ENCODE measurements at places on chromosomes 13 and 19.

- DNase-seq = no peak
Measured at GRCh38 chr19:45356760-45357444, 13.5 kb downstream of the ERCC2 start.

DNA sequence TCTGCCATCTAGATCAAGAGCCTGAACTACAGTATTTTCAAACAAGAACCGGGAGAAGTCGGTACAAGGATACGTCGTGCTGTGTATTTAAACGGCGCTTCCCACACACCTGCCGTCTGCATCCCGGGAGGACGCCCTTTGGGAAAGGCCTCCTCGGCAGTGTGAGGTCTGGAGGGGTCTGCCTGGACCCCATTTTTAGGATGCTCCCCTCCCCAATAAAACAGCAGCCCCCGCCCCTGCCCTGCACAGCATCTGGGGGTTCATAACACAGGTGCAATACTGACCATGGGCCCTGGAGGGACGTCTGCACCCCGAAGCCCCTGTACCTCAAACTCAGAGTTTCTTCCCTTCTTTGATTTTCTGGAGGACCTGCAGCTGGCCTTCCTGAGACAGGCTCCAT is 4.1 kb upstream of the C13orf46 start:
- no peak for DNase-seq

- no peak for DNase-seq
Measured at GRCh38 chr13:33401238-33401637, 115.7 kb upstream of the STARD13 start.

DNA sequence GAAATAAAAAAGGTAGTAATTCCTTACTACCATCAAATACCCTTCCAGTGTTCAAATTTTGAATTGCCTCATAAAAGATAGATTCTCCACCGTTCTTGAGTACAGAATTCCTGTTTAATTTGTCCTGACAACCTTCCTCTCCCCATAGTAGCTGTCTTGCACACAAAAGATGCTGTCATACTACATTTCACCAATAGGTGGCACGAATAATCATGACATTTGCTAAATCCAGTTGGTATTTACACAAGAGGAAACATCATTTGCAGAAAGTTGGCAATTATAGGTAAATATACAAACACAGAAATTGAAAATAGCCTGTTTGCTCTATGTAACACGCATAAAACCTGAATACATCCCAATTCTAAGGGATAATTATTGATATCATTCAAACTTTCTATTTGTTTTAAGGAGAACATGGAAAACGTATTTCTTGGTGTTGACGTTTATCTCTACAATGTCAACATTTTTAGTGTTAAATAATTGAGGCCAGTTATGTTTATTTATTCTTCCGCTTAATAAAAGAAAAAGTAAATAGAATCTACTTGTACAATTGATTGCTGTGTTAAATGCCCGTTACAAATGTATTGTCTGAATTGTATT is 58.3 kb upstream of the CLDN10 start:
- DNase-seq = no peak

- DNase-seq = no peak
Measured at GRCh38 chr13:90068658-90069057, 1278.8 kb upstream of the MIR17HG start.

DNA sequence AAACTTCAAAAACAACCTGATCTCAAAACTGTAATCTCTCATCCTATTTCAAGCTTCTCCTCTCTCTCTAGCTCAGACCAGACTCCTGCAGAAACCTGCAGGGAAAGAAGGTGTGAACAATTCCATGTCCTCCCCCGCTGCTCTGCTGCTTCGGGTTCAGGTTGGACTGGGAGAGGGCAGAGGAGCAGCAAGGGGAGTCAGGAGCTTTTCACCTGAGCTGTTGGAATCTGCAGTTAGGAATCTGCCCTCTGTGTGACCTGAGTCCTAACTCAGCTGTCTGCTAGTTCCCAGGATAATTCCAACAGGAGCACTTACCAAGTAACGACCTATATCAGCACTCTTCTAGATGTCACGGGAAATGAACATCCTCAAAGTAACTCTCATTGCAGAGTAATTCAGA is 118.3 kb downstream of the DNAJC15 start:
- DNase-seq = no peak

GRCh38 chr13:94858856-94859255 is 146.5 kb upstream of the SOX21 start:
- no peak for DNase-seq

GRCh38 chr13:32893176-32893575 is 123.0 kb upstream of the KL start:
- DNase-seq = no peak

DNA sequence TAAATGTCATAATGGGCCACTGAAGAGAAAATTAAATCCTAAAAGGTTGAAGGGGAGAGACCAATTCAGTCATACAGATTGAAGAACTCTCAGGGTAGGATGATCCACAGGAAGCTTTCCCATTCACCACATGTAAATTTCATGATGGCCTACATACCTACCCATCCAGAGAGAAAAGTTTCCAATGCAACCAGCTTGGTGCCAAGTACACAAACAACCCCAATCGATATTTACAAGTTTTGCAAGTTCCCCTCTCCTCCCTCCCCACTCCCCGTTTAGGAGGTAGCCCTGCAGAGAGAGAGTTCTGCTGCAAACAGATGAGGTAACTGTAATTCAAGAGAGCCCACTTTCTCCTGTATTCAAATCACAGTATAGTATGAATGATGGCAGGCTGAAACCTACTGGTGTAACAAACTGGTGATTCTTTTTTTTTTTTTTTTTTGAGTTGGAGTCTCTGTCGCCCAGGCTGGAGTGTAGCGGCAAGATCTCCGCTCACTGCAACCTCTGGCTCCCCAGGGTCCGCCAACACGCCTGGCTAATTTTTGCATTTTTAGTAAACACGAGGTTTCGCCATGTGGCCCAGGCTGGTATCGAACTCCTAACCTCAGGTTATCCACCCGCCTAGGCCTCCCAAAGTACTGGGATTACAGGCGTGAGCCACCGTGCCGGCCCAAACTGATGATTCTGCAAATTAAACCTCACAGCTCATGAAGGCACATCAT is 14.4 kb downstream of the FOXO1 start:
- no peak for DNase-seq

- DNase-seq = no peak
Measured at GRCh38 chr19:17570791-17571190, 15.3 kb downstream of the COLGALT1 start.

GRCh38 chr19:18307271-18307681 is 15.6 kb downstream of the LSM4 start:
- peak; percentile 21 for DNase-seq

DNA sequence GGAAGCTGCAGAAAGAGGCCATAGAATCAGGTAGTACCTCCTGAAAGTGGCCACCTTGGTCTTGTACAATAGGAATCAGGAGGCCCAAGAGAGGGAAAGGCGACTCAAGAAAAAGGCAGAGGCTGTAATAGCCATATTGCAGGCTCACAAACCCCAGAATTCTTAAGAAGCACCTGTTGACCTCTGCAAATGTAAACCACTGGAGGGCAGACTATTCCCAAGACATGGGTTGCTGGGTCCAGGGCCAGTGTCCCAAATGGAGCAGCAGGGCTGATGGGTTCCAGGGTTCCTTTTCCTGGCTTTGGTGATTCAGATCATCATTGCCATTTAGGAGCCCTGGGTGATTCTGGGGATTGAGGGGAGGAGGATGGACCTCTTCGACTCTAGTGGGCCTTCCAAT is 167.6 kb downstream of the B3GLCT start:
- no peak for DNase-seq

- DNase-seq = no peak
Measured at GRCh38 chr13:61654481-61654880, 238.8 kb upstream of the PCDH20 start.

DNA sequence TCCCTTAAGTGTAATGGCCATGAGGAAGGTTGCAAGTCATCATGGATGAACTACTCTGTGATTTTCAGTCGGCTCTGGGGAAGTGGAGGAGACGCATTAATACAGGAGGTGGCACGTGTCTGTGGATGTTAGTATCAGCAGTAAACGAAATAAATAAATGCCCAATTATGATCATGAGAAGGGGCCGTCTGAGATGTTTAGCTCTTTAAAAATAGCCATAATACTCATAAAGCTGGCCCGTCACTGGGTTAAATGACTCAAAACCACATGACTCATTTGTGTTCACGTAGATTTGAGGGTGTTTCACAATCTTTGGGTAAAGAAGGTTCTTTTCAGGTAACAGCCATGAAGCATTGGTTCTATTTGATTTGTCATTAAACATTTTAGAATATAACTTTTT is 620.6 kb downstream of the GPC6 start:
- no peak for DNase-seq

DNA sequence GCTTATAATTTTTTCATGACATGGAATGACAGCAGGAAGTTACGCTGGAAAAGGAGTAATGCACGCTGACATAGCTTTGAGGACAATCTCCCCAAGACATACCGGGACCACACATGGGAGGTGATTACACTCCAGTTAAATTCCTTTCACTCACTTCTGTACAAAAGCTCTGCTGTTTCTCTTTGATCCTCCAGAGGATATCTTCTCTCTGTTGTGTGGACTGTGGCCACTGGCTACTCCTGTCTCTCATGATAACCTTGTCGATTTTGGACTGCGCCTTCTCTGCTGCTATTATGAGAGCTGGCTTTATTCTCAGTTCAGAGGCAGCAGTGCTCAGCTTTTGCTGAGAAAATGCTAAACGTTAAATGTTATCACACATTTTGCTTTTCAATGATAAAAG is 464.6 kb downstream of the FGF9 start:
- DNase-seq = no peak

DNA sequence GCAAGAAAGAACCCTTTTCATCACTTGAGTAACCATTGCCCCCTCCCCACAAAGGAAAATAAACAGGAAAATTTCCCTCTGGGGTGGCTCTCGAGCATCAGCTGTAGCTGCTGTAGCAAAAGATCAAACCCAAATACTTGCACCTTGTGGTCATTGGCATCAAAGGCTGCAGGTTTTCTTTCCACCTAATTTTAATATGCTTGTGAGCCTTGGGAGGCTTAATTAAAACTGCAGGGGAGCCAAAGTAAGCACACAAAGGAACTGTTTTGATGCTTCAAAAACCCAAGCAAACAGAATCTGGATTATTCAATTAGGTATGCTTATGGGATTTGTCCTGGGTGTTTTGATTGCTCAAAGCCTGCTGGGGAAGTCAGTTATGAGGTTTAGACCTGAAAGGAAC is 119.5 kb downstream of the SHISA2 start:
- DNase-seq = no peak

- no peak for DNase-seq
Measured at GRCh38 chr19:11338569-11339253, 746 bp downstream of the RAB3D start.

DNA sequence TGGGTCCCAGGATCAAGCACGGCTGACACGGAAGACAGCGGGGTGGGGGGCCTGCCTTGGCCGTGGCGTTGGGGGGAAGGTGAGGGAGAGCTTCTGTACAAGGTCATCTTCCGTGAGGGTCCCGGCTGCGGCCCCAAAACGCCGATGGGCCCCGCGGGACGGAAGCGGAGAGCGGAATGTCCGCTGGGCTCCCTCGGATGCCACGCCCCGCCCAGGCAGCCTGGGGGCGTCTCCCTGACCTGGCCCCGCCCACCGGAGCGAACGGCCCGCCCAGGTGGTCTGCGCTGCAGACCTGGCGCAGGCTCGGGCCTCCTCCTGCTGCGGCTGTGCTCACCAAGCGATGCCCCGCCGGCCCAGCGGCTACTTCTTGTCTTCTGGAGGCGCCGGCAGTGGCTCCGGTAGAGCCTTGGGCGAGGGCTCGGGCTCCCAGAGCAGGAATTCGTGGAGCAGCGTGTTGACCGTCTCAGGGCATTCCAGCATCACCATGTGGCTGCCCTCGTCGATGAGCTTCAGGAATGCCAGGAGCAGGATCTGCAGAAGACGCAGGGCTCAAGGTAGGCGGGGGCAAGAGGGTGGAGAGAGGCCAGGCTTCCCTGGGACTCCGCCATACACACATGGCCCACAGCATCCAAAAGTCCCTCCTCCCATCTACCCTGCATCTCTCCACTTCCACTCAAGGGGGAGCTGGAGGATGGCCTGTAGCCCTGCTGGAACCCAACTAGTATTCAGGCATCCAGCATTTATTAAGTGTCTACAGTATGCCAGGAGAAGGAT is 10.7 kb downstream of the ABHD8 start:
- DNase-seq = peak; percentile 82

DNA sequence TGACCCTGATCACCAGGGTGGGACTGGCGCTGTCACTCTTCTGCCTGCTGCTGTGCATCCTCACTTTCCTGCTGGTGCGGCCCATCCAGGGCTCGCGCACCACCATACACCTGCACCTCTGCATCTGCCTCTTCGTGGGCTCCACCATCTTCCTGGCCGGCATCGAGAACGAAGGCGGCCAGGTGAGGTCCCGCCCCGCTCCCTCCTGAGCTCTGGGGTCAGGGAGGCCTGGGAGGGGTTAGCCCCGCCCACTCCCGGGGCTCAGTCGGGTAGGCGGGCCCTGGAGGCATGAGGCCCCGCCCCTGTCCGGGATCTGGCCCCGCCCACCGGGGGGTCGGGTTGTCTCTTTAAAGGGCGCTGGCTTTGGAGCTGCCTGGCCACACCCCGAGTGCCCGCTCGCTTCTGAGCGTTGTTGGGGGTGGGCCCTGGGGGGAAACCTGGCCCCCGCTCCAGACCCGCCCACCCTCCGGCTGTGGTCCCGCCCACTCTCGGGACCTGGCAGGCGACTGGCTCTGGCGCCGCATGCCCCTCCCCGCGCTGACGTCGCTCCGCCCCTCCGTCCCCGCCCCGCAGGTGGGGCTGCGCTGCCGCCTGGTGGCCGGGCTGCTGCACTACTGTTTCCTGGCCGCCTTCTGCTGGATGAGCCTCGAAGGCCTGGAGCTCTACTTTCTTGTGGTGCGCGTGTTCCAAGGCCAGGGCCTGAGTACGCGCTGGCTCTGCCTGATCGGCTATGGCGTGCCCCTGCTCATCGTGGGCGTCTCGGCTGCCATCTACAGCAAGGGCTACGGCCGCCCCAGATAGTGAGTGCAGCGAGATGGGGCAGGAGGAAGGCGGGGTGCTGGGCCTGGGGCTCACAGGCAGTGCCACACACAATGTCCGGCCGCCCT is 13.1 kb downstream of the DDX39A start:
- peak; percentile 89 for DNase-seq

DNA sequence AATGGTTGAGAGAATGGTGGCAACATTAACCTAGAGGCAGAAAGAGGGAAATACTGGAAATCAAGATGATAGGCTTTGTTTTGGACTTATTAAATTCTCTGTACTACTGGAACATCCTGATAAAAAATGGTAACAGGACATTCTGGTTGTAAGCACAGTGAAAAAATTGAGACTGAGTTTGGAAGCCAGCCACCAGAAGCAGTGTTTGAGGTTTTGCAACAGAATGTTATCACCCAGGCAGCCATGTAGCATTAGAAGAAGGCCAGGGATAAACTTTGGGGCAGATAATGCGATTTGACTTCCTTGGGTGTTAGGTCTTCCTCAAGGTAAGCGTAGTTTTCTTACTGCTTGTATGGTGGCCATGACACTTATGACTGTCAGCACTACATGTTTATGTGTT is 307.4 kb downstream of the ATP8A2 start:
- no peak for DNase-seq

GRCh38 chr13:25453850-25454365 is 82.1 kb downstream of the ATP8A2 start:
- DNase-seq = no peak

GRCh38 chr19:44846455-44847143 is 502 bp downstream of the NECTIN2 start:
- DNase-seq = no peak

GRCh38 chr13:51663973-51664957 is 80.0 kb downstream of the WDFY2 start:
- no peak for DNase-seq

- DNase-seq = no peak
Measured at GRCh38 chr13:33235078-33235477, 50.5 kb downstream of the STARD13 start.

GRCh38 chr13:97224544-97225300 is 2.6 kb downstream of the MBNL2 start:
- DNase-seq = peak; percentile 35
